ENCODE measurements at places on chromosomes 3 and 15.

- DNase-seq, result no peak
These were observed 115.7 kb upstream of the TSPAN3 start for GRCh38 chr15:77186594-77187011.

DNA sequence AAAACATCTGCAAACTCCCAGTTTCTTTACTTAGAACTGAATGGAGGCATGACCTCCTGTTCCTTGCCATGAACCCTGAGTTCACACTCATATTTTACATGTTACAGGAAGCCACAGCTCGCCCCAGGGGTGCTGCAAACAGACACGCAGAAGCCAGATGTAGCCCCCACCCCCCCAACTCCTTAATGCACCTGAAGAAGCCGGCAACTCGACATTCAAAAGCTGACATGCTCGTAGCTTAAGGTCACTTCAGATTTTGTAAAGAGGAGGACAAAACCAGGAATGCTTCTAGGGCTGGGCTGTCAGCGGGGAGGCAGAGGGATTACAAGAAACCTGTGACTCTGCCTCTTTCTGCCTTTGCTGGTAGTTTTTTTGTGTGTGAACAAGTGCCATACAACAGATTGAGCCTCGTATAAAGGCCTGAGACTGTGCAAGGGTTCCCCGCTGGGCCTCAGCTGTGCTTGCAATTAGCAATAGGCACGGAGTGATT is 42.0 kb upstream of the FEZF2 start:
- DNase-seq, result no peak

- DNase-seq, result no peak
These were observed 39.6 kb downstream of the FLNB start for GRCh38 chr3:58047826-58048225.

DNA sequence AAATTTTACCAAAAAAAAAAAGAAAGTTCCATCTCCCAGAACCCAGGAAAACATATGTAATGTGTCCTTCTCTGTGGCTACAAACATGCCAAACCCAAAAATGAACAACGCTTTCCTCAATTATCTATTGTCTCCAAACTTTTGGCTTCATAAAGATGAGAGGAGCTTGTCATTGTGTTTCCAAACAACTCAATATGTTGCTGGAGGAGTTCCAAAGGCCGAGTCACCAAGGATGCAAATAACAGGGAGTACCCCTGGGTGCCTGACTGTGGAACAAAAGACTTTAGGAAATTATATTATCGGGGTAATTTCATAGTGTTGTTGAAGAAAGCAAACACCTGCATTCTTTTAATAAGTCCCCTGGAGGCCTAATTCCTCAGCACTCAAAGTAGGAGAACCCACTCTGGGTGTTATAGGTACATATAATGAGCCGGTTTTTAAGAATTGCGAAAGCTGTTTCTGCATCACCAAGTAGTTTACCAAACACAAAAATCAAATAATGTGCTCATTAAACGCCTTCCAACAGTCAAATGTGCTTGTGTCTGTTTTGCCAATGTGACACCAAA is 206.3 kb upstream of the PRICKLE2 start:
- no peak for DNase-seq

DNA sequence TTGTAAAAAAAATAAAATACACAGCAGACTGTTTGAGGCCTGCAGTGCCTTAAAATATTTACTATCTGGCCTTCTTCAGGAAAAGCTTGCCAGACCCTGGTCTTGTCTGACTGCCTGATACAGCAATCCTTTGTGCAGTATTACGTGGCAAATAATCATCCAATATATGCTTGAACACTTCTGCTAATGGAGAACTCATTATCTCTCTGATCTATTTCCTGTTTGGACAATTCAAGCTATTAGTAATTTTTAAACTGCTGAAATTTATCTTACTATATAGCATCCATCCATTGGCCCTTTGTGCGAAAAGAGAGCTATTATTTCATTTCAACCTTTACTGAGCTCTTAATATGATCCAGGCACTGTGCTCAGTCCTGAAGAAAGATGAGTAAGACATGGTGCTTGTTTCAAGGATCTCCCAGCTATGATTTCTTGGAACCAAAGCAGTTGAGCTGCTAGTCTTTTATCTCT is 15.9 kb downstream of the ATG7 start:
- DNase-seq, result no peak

DNA sequence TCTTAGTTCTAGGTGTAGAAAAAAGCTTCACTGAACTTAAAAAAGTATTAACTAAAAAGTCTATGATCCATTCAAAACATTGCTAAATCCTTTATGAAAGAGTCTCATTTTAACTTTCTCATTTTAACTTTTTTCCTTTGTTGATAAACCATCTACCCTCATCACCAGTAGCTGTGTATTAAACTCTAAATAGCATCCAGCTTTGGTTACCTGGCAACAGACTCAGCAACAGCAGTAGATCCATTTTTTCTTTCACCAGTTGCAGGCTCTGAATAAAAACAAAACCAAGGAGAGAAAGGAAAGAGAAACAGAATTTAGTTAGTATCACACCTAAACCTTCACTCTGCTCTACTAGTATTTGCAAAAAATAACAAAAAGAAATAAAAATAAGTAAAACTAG is 51.6 kb downstream of the TP53BP1 start:
- no peak for DNase-seq

Data from pancreas (tissue), 10 donors.